Stimulated activated CD4-positive, alpha-beta T cell treated with anti-CD3 and anti-CD28 coated beads, TNF-alpha, amount 100 ng/mL, for 24 hours (primary cell): ENCODE measurements at places on chromosomes 11 and 22.

- DNase-seq = no peak
Observed at GRCh38 chr11:65295001-65295400, 19.7 kb upstream of the CDC42EP2 start.

- no peak for DNase-seq
Observed at GRCh38 chr22:48554893-48555572, 1272.6 kb downstream of the BRD1 start.

GRCh38 chr11:70738661-70739060, 340.3 kb downstream of the CTTN start:
- DNase-seq = no peak

DNA sequence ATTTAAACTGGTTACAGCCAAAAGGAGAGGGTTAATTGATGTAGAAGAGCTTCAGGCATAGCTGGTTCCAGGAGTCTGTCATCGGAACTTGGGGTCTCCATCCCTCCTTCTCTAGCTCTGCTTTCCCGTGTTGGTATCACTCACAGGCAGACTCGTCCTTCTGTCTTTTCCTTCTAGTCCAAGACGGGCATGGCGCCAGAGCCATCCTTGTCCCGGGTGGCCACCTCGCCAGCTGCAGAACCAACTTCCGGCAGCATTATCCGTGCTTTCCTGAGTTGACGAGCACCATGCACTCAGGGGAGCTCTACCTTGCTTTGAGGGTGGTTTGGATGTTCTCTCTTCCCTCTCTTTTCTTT, 14.7 kb downstream of the LINC01488 start:
- DNase-seq = no peak

DNA sequence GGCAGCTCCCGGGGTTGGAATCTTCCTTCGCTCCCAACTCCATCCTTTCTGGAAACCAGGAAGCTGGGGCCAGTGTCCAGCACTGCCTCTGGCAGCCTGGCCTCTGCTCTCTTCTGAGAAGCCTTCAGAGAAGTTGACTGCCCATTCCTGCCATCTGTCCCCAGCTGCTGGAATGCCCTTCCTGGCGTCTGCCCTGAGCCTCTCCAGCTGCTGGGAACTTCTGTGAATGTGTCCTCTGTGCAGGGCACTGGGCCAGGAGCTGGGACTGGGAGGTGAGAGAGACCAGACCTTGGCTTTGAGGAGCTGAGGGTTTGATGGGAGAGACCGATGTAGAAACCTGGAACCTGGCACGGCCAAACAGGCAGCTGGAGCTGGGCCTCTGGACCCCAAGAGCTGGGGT, 5.9 kb upstream of the SOX10 start:
- no peak for DNase-seq

DNA sequence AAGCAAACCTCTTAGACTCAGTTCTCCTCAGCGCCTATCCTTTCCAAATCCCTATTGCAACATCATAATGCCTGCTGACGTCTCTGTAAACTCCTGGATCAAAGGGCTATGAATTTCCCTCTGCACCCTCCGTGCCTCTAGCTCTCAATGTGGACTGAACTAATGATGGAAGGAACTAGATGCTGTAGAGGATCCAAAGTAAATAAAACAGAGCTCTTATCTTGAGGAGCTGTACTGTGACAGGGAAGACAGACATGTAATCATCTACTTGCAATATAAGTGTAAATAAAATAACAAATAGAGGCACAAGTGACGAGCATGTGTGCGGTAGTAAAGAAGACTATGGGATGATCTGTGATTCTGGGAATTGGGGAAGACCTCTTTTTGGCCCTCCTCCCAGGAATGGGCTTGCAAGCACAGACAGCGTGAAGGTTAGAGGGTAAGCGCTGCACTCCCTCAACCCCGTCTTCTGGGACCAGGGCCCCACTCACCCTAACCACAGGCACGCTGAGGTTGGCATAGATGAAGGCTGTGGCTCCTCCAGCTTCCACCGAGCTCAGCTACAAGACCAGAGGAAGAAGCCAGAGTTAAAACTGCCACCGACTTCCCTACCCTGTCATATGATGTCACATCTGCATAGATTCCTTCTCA, 42.2 kb downstream of the P4HA3 start:
- no peak for DNase-seq

GRCh38 chr22:41482319-41482935, 13.5 kb downstream of the ACO2 start:
- no peak for DNase-seq

GRCh38 chr11:61080526-61080925, 21.8 kb upstream of the CD5 start:
- DNase-seq = no peak

DNA sequence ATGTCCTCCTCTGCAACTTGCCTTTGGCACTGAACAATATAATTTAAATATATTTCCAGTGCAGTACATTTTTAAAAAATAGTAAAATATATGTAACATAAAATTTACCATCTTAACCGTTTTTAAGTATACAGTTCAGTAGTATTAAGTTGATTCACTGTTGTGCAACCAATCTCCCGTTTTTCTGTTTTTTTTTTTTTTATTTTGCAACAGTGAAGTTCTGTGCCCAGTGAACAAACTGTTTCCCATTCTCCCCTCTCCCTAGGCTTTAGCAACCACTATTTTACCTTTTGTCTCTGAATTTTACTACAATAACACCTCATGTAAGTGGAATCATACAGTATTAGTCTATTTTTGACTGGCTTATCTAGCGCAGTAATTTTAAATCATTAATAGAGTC, 13.8 kb downstream of the PRRG4 start:
- DNase-seq = no peak

DNA sequence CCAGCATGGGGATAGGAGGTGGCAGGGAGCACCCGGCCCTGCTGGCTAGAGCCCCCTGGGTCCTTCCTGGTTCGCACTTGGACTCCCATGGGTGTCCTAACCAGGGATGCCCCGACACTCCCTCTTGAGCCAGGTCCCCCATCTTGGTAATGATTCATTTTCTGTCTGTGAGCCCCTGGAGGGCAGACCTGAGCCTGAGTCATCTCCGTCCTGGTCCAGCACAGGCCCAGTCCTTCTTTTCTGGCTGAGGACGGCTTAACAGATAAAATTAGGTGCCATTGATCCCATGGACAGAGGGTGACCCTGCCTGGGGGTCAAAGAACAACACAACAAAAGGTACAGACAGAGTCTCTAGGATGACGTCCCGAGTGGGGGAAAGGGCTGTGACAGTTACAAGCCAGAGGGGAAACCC, 3.5 kb downstream of the RHOD start:
- no peak for DNase-seq

- no peak for DNase-seq
Observed at GRCh38 chr11:10451426-10452116, 3.5 kb upstream of the AMPD3 start.

DNA sequence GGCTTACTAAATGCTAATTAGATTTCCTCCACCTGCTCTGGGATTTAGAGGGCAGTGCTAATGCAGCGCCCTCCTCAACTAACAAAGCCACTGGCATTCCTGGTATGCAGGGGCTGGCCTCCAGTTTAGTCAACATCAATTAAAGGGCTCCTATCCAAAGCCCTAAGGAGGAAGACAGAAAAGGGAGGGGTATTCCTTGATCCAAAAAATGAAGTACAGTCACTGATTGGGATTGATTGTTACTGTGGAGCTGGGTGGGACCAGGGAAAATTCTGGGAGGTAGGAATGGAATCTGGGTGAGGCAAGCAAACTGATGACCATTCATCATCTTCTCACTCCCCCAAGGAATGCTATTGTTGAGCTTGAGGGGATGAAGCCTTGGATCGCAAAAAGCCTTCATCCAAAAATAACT, 52.2 kb downstream of the GAB2 start:
- DNase-seq = no peak

DNA sequence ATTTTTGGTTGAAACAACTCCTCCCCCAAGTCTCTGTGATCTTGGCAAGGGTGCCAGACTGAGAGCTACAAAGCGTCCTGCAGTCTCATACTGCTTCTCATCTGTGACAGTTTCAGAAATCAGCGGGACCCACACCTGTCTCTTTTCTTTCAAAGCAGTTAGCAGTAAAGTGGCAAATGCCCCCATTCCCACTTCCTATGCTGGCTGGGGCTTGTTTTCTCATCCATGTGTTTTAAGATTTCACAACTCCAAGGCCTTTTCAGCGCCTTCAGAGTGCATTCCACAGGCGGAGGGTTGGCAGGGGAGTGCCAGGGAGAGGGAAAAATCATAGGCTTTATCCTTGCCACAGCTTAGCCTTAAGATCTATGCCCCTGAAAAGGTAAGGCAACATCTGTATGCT, 493.5 kb downstream of the OPCML start:
- no peak for DNase-seq

DNA sequence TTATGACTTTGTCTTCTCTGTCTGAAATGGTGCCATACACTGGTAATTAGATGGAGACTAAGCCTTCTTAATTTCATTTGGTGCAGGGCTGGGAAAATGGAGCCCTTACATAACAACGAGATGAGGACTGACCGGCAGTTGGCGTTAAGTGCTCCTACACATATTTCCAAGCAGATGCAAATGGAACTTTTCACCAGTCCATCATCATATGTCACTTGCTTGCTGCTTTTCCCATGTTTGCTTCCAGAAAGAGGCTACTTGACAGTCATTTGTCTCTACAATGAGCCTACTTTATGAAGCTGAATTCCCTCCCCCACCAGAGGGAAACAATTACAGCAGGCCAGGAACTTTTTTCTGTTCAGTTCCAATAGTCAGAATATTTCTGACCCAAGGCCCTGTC, 32.6 kb downstream of the SVIP start:
- DNase-seq = no peak

DNA sequence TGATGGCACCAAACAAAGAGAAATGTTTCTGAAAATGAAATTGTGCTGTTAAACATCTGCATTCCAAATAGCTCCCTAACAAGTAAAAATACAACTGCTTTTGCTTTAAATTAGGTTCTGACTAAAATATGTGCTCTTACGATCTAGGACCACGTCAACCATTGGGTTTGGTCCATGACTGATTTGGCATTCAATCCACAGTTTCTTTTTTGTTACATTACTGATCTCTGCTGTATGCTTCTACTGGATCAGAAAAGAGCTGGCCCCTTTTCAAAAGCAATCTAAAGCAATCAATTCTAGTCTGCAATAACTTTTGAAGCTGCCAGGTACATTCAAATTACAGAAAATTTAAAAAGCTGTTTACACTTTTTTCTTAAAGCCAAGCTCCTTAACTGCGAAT, 1047.1 kb upstream of the CCDC90B start:
- DNase-seq = no peak

DNA sequence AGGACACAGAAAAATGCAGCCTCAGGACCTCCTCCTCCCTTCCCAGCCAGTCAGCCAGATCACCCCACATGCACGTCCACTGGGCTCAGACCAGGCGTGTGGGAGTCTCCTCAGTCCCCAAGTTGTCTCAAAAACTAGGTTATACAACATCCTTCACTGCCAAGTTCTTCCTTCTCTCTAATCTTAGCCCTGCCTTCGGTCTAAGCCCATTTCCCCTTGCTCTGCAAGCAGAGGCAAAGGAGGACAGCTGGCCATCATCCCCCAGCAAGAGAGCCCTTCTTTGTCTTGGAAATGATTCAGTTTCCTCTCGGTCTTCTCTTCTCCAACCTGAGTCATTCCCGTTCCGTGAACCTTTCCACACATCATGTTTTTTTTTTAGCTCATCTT, 14.0 kb upstream of the NRGN start:
- DNase-seq = no peak
